Heart right ventricle (tissue), 16 donors: ENCODE measurements at places on chromosomes 6 and 20. TPM values are rescaled to one million over a fixed set of nuclear protein-coding genes. Genes with fewer than 3 reads are reported as not detected.

ANGPT4 gene
- total RNA-seq, result not detected

FILIP1 gene
- 211 TPM for total RNA-seq

SLC17A2 gene
- total RNA-seq, result not detected

ABRACL gene
- 4.7 TPM for total RNA-seq

TEAD3 gene
- 39.5 TPM for total RNA-seq

GGTLC1 gene
- total RNA-seq, result not detected

BMP2 gene
- total RNA-seq, result 1.9 TPM

ADGB gene
- total RNA-seq, result not detected

C20orf144 gene
- total RNA-seq, result not detected

ACTL10 gene
- 0.27 TPM for total RNA-seq

CNR1 gene
- total RNA-seq, result 0.38 TPM

PACSIN1 gene
- 6.0 TPM for total RNA-seq

SIRPG gene
- total RNA-seq, result not detected

CST1 gene
- total RNA-seq, result not detected

FBXO9 gene
- total RNA-seq, result 61.6 TPM

C6orf15 gene
- total RNA-seq, result not detected

PI3 gene
- 0.57 TPM for total RNA-seq

HLA-DQA1 gene
- 20.4 TPM for total RNA-seq

SLC17A1 gene
- total RNA-seq, result not detected

MYLK4 gene
- 0.97 TPM for total RNA-seq

TBX18 gene
- 4.7 TPM for total RNA-seq

EYS gene
- not detected for total RNA-seq

SDCBP2 gene
- total RNA-seq, result 1.1 TPM

RBBP8NL gene
- not detected for total RNA-seq

GABBR1 gene
- total RNA-seq, result 10.2 TPM

RSPH3 gene
- total RNA-seq, result 10.0 TPM

PNLDC1 gene
- total RNA-seq, result 0.72 TPM

MUC21 gene
- not detected for total RNA-seq

NFKBIE gene
- total RNA-seq, result 3.6 TPM

GLP1R gene
- total RNA-seq, result 0.85 TPM

MOCS3 gene
- total RNA-seq, result 3.2 TPM

CST9L gene
- not detected for total RNA-seq

DYNLRB1 gene
- total RNA-seq, result 146 TPM

TNNC2 gene
- total RNA-seq, result not detected

OPRM1 gene
- total RNA-seq, result not detected

TFAP2C gene
- total RNA-seq, result not detected

OLIG3 gene
- total RNA-seq, result not detected

RGL2 gene
- 58.4 TPM for total RNA-seq

CST3 gene
- total RNA-seq, result 591 TPM

FRMD1 gene
- total RNA-seq, result not detected

KCNG1 gene
- 0.34 TPM for total RNA-seq

SLC17A4 gene
- not detected for total RNA-seq

CYP39A1 gene
- 6.8 TPM for total RNA-seq

RMND1 gene
- total RNA-seq, result 15.8 TPM

MPIG6B gene
- total RNA-seq, result not detected

HRH3 gene
- total RNA-seq, result not detected

COL12A1 gene
- 21.0 TPM for total RNA-seq

DACT2 gene
- total RNA-seq, result 0.67 TPM

TFAP2B gene
- total RNA-seq, result not detected

BPI gene
- total RNA-seq, result 0.21 TPM

FOXF2 gene
- not detected for total RNA-seq

FAM162B gene
- 8.0 TPM for total RNA-seq

BANF2 gene
- total RNA-seq, result not detected
